Stimulated activated memory B cell treated with anti-CD40 and anti-IgM and Interleukin-4, amounts not matched to agents 10 μg/mL and 1 μg/mL and 100 μg/mL, for 72 hours (primary cell): ENCODE measurements at places on chromosomes 7 and 10.

GRCh38 chr7:36967387-36967786 is 243.1 kb upstream of the AOAH start:
- H3K4me3 ChIP-seq = no peak overlapping the region
- no peak for ATAC-seq
- H3K4me1 ChIP-seq = peaks cover 36% of the 10 kb centered on the region
- H3K27ac ChIP-seq = no peak overlapping the region
- H3K27me3 ChIP-seq = no peaks in the 10 kb centered on the region
- H3K36me3 ChIP-seq = peaks cover 29% of the 10 kb centered on the region

DNA sequence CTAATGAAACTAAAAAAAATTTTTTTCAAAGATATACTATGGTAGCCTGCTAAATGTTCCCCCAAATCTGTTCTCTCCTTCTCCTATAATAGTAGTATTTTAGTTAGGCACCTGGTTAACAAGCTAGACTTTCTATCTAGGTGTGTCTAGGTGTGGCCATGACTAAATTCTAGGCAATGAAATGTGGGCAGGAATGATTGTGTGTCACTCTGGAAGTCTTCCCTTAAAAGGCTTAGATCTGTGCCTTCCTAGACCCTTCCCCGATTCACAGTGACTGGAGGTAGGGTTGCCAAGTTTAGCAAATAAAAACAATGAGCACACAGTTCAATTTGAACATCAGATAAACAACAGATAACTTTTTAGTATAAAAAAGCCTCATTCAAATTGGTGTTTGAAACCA is 8.3 kb upstream of the ARHGAP21 start:
- H3K36me3 ChIP-seq = no peaks in the 10 kb centered on the region
- H3K27ac ChIP-seq = no peak overlapping the region
- ATAC-seq = no peak
- no peak overlapping the region for H3K4me3 ChIP-seq
- H3K4me1 ChIP-seq = no peaks in the 10 kb centered on the region

DNA sequence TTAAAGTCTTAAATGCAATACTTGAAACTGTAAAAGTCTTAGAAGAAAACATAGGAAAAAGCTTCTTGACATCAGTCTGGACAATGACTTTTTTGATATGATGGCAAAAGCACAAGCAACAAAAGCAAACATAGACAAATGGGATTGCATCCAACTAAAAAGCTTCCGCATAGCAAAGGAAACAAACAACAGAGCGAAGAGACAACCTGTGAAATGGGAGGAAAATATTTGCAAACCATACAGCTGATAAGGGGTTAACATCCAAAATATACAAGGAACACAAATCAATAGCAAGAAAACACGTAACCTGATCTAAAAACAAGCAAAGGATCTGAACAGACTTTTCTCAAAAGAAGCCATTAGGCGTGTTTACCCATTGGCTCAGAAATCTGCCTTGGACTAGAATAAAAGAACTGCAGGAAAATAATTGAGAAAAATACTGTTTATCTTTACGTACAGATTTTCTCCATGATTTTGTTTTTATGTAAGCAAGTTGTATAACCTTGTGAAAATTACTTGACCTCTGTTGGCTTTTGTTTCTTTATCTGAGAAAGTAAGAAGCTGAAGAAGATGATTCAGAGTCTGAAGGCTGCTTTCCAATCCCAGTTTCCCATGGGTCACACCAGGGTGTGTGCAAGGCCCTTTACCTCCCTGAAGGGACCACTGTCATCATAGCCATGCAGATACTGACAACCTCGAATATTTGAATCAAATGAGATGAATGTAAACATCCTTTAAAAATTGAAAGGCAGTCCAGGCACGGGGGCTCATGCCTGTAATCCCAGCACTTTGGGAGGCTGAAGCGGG is 99.1 kb upstream of the LANCL2 start:
- H3K27me3 ChIP-seq = peaks cover 26% of the 10 kb centered on the region
- no peak overlapping the region for H3K27ac ChIP-seq
- no peak for ATAC-seq
- no peak overlapping the region for H3K4me3 ChIP-seq

GRCh38 chr10:51073453-51074237 is 642 bp upstream of the PRKG1 start:
- no peak overlapping the region for H3K27ac ChIP-seq
- H3K4me1 ChIP-seq = peaks cover 14% of the 10 kb centered on the region
- peak; percentile 44 for ATAC-seq
- peak overlapping the region; percentile 21 for H3K4me3 ChIP-seq
- H3K36me3 ChIP-seq = no peaks in the 10 kb centered on the region

DNA sequence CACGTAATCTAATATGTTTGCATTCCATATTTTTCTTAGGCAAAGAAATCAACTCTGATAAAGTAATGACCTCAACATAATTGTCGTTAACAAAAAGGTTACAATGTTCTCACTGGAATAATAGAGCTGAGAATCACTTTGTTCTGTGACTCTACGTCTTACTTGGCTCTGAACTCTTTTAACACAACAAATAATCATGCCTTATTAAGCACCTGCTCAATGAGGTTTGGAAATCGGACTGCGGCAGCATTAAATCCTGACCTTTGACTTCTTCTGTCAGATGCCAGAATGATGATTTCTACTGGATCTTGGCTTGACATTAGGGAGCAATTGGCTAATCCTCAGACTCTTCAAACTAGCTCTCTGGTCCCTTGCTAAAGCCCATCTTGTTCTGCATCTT is 233.6 kb downstream of the SEMA3D start:
- no peak overlapping the region for H3K27ac ChIP-seq
- H3K36me3 ChIP-seq = no peaks in the 10 kb centered on the region
- H3K27me3 ChIP-seq = no peaks in the 10 kb centered on the region
- H3K4me1 ChIP-seq = no peaks in the 10 kb centered on the region
- no peak for ATAC-seq

- no peak overlapping the region for H3K27ac ChIP-seq
- H3K4me1 ChIP-seq = no peaks in the 10 kb centered on the region
- H3K36me3 ChIP-seq = no peaks in the 10 kb centered on the region
- H3K27me3 ChIP-seq = no peaks in the 10 kb centered on the region
These were observed 1106.8 kb upstream of the LRRTM3 start for GRCh38 chr10:65818990-65819389.

- H3K4me1 ChIP-seq = peaks cover 13% of the 10 kb centered on the region
- no peak overlapping the region for H3K27ac ChIP-seq
- no peak overlapping the region for H3K4me3 ChIP-seq
- no peaks in the 10 kb centered on the region for H3K27me3 ChIP-seq
- H3K36me3 ChIP-seq = peaks cover under 1% of the 10 kb centered on the region
These were observed 10.4 kb upstream of the FAS start for GRCh38 chr10:88980247-88980646.

DNA sequence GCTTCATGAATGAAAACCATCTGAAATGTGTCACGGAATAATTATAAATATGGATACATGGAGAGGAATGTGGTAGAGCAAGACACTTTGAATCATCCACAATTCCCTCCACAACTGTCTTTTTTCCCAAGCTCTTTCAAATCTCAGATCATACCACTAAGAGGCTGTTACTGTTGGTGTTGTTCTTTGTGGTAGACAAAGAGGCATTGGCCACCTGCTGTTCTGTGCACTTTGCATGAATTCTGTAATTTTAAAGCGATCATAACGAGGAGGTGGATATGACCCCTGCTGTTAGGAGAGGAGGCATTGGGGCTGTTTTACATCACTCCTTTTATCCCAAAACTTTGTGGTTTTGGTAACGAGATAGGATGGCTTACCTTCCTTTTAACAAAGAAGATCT is 141.2 kb upstream of the KLF6 start:
- no peak for ATAC-seq
- H3K27me3 ChIP-seq = no peaks in the 10 kb centered on the region
- no peak overlapping the region for H3K4me3 ChIP-seq

GRCh38 chr10:114031073-114031972 is 12.3 kb upstream of the ADRB1 start:
- H3K27me3 ChIP-seq = no peaks in the 10 kb centered on the region
- H3K4me3 ChIP-seq = no peak overlapping the region
- no peak overlapping the region for H3K27ac ChIP-seq

GRCh38 chr10:49761789-49762565 is at the start of gene OGDHL:
Gene OGDHL, minus strand, starts transcription at chr10:49762323. Its CDS starts 3,731 bp downstream, at chr10:49758592.
- peak within 1 kb of the TSS; percentile 55 for H3K4me3 ChIP-seq
- peaks cover 6% of the 10 kb centered on the region for H3K4me1 ChIP-seq
- peak; percentile 60 for ATAC-seq
- H3K36me3 ChIP-seq = no peaks in the 10 kb centered on the region
- peaks cover 71% of the 10 kb centered on the region for H3K27me3 ChIP-seq

DNA sequence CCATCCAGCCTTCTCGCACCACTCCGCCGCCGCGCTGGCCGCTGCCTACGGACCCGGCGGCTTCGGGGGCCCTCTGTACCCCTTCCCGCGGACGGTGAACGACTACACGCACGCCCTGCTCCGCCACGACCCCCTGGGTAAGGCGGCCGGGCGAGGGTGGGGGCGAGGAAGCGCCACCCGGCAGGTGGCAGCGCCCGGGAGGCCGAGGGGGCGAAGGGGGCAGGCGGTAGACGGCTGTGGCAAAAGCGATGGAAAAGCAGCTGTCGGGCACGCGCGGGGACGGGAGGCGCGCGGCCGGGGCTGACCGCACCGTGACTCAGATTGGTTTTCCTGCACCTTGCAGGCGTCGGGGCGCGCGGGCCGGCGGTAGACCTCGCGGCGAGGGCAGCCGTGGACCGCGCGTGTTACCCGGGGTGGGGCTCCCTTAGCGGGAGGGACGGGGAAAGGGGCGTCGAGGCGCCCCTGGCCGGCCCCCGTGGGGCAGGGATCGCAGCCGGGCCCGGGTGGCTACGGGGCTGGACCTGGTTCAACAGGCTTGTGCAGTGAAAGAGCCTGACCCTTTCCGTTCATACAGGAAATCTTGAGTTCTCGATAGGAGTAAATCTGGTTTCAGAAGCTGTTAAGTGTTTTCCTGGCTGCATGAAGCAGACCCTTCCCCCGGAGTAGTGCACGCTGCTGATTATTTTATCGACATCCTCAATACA is 608 bp downstream of the HHEX start:
- H3K36me3 ChIP-seq = peaks cover 24% of the 10 kb centered on the region
- H3K4me3 ChIP-seq = peak overlapping the region; percentile 96
- ATAC-seq = peak; percentile 68
- H3K27ac ChIP-seq = peak overlapping the region; percentile 100
- no peaks in the 10 kb centered on the region for H3K27me3 ChIP-seq

- H3K27me3 ChIP-seq = no peaks in the 10 kb centered on the region
- H3K27ac ChIP-seq = no peak overlapping the region
- H3K36me3 ChIP-seq = peaks cover 58% of the 10 kb centered on the region
- no peaks in the 10 kb centered on the region for H3K4me1 ChIP-seq
These were observed 282.4 kb downstream of the TNS3 start for GRCh38 chr7:47299496-47299895.

- peak overlapping the region; percentile 94 for H3K4me3 ChIP-seq
- H3K36me3 ChIP-seq = peaks cover 28% of the 10 kb centered on the region
These were observed 565 bp downstream of the ATP5MK start for GRCh38 chr10:103395754-103396066.
